A673 (cell line): ENCODE measurements at places on chromosomes 3 and 15.

GRCh38 chr15:92021792-92022191, 168.3 kb downstream of the SLCO3A1 start:
- no peak overlapping the region for H3K27ac ChIP-seq
- H3K27me3 ChIP-seq = peaks cover 6% of the 10 kb centered on the region
- DNase-seq = no peak
- H3K4me3 ChIP-seq = no peak overlapping the region
- H3K36me3 ChIP-seq = no peaks in the 10 kb centered on the region
- H3K4me1 ChIP-seq = no peaks in the 10 kb centered on the region

DNA sequence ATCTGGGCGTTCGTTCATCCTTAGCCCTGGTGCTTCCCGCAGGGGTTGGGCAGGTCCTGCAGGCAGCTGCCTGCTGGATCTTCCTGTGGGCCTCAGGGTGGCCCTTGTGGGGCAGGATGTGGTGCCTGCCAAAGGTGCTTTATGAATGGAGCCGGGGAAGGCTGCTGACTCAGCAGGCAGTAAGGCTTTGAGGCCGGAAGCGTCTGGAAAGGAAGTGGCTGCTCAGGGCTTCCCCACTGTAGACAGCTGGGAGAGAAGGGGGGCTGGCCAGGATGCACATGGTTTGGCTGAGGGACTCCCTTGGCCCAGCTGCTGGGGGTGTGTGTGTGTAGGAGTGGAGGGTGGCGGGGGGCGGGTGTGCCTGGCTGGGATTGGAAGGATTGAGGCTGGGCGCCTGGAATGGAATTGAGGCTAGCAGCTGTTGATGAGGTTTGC, 12.9 kb downstream of the CD276 start:
- no peaks in the 10 kb centered on the region for H3K36me3 ChIP-seq
- H3K27me3 ChIP-seq = no peaks in the 10 kb centered on the region
- peaks cover 28% of the 10 kb centered on the region for H3K4me1 ChIP-seq
- H3K4me3 ChIP-seq = no peak overlapping the region
- H3K27ac ChIP-seq = peak overlapping the region; percentile 70

- H3K4me3 ChIP-seq = peak overlapping the region; percentile 74
- no peaks in the 10 kb centered on the region for H3K4me1 ChIP-seq
- H3K27ac ChIP-seq = peak overlapping the region; percentile 42
- no peaks in the 10 kb centered on the region for H3K36me3 ChIP-seq
- peak; percentile 1 for DNase-seq
Measured at GRCh38 chr3:43620831-43621655, 768 bp downstream of the ANO10 start.

GRCh38 chr15:62957130-62957529, 85.4 kb upstream of the TPM1 start:
- DNase-seq = no peak
- no peaks in the 10 kb centered on the region for H3K4me1 ChIP-seq
- no peaks in the 10 kb centered on the region for H3K27me3 ChIP-seq
- no peak overlapping the region for H3K27ac ChIP-seq
- H3K36me3 ChIP-seq = no peaks in the 10 kb centered on the region

GRCh38 chr3:29454161-29454611, 173.3 kb downstream of the RBMS3 start:
- no peak overlapping the region for H3K4me3 ChIP-seq
- H3K4me1 ChIP-seq = peaks cover 16% of the 10 kb centered on the region
- H3K36me3 ChIP-seq = no peaks in the 10 kb centered on the region
- H3K27ac ChIP-seq = no peak overlapping the region
- no peak for DNase-seq

GRCh38 chr3:16186086-16186485, 11.6 kb downstream of the GALNT15 start:
- no peak overlapping the region for H3K4me3 ChIP-seq
- no peaks in the 10 kb centered on the region for H3K27me3 ChIP-seq
- H3K27ac ChIP-seq = no peak overlapping the region
- H3K36me3 ChIP-seq = no peaks in the 10 kb centered on the region
- DNase-seq = no peak
- H3K4me1 ChIP-seq = no peaks in the 10 kb centered on the region

- H3K4me3 ChIP-seq = no peak overlapping the region
- peak; percentile 82 for DNase-seq
- H3K27ac ChIP-seq = peak overlapping the region; percentile 80
- no peaks in the 10 kb centered on the region for H3K27me3 ChIP-seq
Measured at GRCh38 chr3:29693863-29694262, 413.0 kb downstream of the RBMS3 start.

DNA sequence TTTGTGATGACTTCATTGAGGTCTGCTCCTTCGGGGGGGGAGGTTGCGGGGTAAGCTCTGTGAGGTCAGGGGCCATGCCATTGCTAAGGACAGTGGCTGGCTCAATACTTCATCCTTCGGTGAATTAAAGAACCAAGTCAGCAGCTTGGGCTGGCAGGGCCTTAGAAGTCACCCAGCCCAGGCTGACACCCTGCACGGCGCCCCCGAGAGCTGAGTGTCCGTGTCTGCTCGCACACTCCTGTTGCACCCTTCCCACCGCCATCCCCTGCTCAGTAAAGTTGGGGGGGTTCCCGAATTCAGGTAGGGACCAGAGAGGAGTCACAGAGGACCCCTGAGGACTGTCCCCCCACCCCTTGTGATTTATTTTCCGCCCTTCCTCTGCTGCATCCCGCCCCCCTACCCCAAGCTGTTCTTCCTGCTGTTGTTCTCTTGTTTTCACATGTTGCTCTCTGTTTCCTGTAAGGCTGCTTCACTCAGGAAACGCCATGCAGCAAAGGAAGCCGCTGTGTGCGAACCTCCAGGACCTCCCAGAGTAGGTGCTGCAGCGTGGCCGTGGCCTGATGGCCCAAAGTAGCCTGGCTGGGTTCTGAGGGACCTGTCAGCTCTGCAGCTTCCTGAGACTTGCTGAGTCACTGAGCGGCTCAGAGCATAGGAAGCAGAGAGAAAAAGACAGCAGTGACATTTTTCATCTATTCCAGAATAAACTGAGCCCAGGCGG, 14.4 kb downstream of the EFCC1 start:
- DNase-seq = no peak
- H3K27me3 ChIP-seq = no peaks in the 10 kb centered on the region
- no peak overlapping the region for H3K4me3 ChIP-seq
- no peaks in the 10 kb centered on the region for H3K36me3 ChIP-seq

DNA sequence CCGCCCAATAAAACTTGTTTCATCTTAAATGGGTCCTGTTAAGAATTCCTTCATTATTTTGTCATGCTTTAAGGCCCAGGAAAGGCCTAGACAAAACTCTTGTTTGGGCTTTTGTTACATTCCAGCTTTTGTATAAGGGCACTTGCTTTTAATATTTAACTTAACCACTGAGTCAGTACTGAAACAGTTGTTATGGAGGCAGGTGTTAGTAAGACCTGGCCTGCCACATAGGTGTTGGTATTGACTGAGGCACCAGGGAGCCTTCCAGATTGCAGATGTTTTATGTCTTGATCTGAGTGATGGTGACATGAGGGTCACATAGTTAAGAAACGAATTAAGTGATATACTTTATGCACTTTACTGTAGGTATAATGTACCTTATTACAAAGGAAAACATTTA, 274.9 kb upstream of the TGFBR2 start:
- H3K4me3 ChIP-seq = no peak overlapping the region
- no peak overlapping the region for H3K27ac ChIP-seq
- no peak for DNase-seq
- H3K27me3 ChIP-seq = no peaks in the 10 kb centered on the region

GRCh38 chr3:129557548-129557894, 14.5 kb downstream of the H1-8 start:
- no peak for DNase-seq
- no peaks in the 10 kb centered on the region for H3K27me3 ChIP-seq
- no peaks in the 10 kb centered on the region for H3K36me3 ChIP-seq

DNA sequence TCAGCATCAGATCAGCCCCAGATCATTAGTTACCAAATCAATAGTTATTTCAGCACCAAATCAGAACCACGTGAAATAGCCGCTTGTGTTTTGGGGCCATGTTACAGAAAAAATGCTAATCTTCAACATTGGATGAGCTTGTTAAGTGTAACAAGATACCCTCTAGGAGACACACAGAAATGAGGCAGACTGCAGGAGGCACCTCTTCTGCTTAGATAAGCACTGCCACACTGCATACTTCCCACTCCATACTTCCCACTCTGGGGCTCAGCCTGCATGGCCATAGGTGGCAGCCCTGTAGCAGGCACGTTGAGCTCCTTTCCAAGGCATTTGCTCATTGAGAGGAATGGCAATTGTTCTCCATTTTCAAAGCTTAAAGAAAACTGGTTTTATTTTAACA, 73.3 kb downstream of the CHCHD6 start:
- no peak overlapping the region for H3K27ac ChIP-seq
- DNase-seq = peak; percentile 45

- peaks cover 7% of the 10 kb centered on the region for H3K4me1 ChIP-seq
- peaks cover 15% of the 10 kb centered on the region for H3K36me3 ChIP-seq
- peak overlapping the region; percentile 86 for H3K4me3 ChIP-seq
- no peaks in the 10 kb centered on the region for H3K27me3 ChIP-seq
Measured at GRCh38 chr3:10025205-10026083, 793 bp upstream of the FANCD2 start.

DNA sequence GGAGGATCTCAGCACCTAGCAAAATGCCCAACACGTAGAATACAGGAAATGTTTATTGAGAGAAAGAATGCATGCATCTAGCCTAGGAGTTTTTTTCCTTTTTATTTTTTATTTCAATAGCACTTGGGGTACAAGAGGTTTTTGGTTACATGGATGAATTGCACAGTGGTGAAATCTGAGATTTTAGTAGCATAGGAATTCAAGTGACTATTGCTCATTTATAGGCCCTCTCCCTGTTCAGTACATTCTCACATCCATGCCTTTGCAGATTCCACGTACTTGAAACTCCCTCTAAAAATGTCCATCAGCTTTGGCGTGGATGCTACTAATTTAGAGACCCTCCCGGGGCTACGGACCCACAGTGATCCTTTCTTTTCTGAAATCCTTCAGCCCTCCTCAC, 61.7 kb upstream of the PIAS1 start:
- DNase-seq = no peak
- no peak overlapping the region for H3K27ac ChIP-seq
- peaks cover 17% of the 10 kb centered on the region for H3K27me3 ChIP-seq
- no peak overlapping the region for H3K4me3 ChIP-seq

DNA sequence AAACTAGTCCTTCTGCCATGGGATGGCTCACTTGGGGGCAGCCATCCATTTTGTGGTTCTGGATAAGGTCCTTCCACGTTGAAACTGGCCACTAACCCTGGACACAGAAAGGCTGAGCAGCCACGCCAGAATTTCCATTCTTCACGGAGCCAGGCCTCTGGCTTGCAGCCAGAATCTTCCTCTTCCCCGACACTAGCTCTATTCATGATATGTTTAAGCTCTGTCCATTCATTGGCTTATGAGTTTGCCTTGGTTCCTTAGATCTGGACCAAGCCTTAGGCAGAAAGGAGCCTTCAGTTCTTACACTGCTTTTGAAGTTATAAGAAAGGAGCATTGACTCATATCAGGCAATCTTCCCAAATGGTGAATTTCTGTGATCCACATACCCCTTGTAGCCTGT, 288.4 kb upstream of the GOLGA6L4 start:
- H3K27me3 ChIP-seq = no peaks in the 10 kb centered on the region
- no peaks in the 10 kb centered on the region for H3K4me1 ChIP-seq
- H3K36me3 ChIP-seq = no peaks in the 10 kb centered on the region
- no peak for DNase-seq

DNA sequence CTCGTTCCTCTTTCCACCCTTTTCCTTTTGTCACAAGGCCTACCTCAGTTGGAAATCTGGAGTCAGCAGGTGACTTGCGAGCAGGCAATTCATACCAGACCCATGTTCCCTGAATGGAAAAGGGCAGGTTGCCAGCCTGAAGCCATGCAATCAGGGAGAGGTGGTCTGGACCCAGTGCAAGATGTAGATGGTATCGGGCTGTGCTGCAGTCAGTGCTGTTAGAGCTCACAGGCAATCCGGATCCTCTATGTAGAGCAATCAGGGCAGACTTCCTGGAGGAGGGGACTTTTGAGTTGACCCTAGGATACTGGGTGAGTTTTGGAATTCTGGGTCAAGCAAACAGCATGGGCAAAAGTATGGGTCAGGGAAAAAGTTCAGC, 18.9 kb downstream of the LOXL1 start:
- H3K36me3 ChIP-seq = peaks cover 15% of the 10 kb centered on the region
- H3K27me3 ChIP-seq = no peaks in the 10 kb centered on the region
- no peak for DNase-seq

GRCh38 chr3:161020256-161020655, 84.9 kb downstream of the B3GALNT1 start:
- H3K36me3 ChIP-seq = no peaks in the 10 kb centered on the region
- H3K4me1 ChIP-seq = no peaks in the 10 kb centered on the region
- no peak overlapping the region for H3K4me3 ChIP-seq

- DNase-seq = no peak
- H3K36me3 ChIP-seq = no peaks in the 10 kb centered on the region
- H3K27ac ChIP-seq = no peak overlapping the region
- no peaks in the 10 kb centered on the region for H3K27me3 ChIP-seq
Measured at GRCh38 chr3:143358155-143358792, 238.7 kb downstream of the CHST2 start.

DNA sequence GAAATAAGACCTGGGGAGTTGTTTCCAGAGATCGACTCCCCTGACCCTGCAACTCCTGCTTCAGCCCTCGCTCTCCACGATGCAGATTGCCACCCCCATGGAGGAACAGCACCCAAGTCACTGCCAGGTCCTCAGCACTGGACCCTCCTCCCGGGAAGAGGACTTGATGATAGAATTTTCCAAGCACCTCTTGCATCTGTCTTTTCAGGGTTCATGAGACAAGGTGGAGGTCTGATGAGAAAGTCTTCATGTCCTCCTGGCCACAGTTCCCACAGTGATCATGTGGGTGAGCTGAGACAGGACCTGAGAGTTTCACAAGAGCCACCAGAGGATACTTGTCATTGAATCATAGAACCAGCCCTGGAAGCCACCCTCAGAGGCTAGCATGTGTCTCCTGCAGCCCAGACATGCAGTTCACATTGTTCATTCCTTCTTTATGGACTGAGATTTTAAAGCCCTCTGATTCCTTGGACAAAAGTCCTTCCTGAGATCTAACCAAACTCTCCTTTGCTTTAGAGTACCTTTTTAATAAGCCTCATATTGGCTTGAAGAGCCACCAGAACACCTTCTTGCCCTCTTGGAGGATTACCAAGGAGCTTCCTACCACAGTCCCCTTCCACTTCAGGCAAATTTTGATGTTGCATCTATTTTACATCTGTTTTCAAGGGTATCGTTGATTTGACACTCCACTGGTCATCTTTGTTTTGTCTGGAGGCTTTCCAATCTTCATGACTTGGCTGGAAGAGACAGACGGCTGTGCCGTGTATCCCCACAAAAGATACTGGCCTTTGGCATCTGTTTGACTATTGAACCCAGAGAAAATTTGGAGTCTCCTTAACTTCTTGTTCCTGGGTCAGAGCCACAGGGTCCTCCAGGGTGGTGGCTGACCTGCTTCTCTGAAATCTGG, 224.8 kb upstream of the BHLHE40 start:
- no peak overlapping the region for H3K27ac ChIP-seq
- no peak for DNase-seq
- no peaks in the 10 kb centered on the region for H3K36me3 ChIP-seq
- H3K4me1 ChIP-seq = peaks cover 17% of the 10 kb centered on the region
